ENCODE measurements at places on chromosomes 11 and 22.

DNA sequence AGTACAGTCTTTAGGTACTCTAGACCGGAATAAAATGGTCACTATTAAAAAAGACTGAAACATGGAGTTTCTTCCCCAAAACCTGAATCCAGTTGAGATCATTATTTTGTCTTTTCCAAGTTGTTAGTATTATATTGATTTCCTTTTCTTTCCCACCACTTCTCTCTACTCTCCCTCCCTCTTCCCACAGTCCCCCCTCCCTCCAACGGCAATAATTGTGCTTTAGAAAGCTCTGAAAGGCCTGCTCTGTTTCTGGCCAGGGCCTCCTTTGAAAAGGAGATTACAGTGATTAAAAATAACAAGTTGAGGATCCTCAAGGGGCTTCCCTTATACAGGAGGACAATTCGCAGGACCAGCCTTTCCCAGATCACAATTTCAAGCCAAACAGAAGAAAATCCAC lies 3.5 kb downstream of the SPON1 start:
- no peak for DNase-seq

- no peak for DNase-seq
These were observed 100.1 kb downstream of the NAV2 start for GRCh38 chr11:19812710-19813109.

DNA sequence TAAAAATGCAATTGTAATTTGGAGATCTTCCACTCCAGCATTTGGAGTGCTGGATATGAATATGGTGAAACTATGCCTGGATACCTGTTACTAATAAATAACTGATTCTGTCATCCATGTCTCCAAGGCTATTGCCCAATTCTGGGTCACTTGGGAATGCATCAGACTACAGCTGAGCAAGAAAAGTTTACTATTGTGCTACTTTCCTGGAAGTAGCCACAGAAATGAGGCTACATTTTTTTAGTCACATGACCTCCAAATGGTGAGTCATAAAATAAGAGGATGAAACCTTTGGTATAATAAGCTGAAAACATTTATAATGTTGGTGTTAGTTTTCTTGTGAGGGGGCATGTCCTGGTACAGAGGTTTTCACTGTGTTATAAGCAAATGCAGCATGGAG lies 44.4 kb downstream of the DCDC1 start:
- DNase-seq = peak; percentile 65

- no peak for DNase-seq
These were observed 100.3 kb upstream of the AKIP1 start for GRCh38 chr11:8810540-8811301.

- no peak for DNase-seq
These were observed 6.5 kb downstream of the OOSP1 start for GRCh38 chr11:59944720-59945119.

DNA sequence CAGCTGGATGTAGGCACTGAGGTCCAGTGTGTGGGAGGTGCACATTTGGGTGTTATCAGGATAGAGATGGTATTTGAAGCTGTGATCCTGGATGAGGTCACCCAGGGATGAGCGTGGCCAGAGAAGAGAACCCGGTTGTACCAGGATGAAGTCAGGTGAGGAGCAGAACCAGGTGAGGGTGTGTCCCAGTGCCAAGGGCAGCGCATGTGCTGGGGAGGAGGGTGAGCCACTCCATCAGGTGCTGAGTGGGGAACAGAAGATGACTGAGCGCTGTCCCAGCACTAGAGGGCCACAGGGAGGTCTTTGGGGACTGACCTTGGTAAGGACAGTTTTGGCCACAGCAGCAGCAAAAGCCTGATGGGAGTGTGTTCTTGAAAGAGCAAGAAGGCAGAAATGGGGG lies 2.7 kb downstream of the ARL2 start:
- DNase-seq = peak; percentile 33

DNA sequence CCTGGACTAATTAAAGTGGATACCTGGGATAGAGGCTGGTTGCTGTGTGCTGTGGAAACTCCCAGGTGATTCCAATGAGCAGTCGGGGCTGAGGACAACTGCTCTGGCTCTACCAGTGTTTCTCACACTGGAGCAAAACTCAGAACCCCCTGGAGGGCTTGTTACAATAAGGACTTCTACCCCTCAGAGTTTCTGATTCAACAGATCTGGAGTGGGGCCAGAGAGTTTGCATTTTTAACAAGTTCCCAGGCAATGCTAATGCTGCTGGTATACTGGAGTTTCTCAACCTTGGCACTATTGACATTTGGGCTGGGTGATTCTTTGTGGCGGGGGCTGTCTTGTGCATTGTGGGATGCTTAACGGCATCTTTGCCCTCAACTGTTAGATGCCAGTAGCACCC lies 353.7 kb downstream of the MIAT start:
- no peak for DNase-seq

GRCh38 chr11:91872243-91872642 lies 352.4 kb upstream of the FAT3 start:
- peak; percentile 15 for DNase-seq

GRCh38 chr11:87298155-87298554 lies 260.4 kb downstream of the TMEM135 start:
- no peak for DNase-seq

GRCh38 chr22:47548953-47549740 lies 786.7 kb downstream of the TBC1D22A start:
- DNase-seq = no peak

- DNase-seq = no peak
These were observed 7.0 kb upstream of the PRSS23 start for GRCh38 chr11:86793307-86793706.

GRCh38 chr22:17412232-17412631 lies 43.0 kb downstream of the CECR2 start:
- no peak for DNase-seq

DNA sequence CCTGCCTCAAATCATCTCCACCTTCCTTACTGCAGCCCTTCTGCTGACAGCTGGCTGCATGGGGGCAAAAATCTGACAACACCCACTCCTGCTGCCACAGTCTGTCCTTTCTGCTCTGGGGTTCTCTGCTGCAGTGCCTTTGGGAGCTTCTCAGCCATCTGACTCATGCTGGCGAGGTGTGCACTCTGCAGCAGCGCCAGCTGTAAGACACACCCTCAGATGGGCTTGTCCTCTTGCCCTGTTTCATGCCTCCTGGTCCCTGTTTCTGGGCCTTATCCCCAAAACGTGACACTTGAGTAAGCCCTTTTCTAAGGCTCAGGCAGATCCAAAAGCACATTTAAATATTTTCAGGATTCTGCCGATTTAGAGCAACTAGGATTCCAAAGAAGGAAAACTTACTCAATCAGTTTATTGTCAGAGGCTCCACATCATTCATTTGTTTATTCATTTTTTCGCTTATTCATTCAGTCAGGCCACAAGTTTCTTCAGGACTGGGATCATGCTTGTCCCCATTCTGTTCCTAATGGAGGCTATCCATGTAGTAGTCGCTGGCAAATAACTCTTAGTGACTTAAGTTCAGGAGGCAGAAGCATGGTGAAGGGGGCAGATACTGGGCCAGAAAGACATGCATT lies 60.2 kb downstream of the SMIM38 start:
- DNase-seq = no peak

DNA sequence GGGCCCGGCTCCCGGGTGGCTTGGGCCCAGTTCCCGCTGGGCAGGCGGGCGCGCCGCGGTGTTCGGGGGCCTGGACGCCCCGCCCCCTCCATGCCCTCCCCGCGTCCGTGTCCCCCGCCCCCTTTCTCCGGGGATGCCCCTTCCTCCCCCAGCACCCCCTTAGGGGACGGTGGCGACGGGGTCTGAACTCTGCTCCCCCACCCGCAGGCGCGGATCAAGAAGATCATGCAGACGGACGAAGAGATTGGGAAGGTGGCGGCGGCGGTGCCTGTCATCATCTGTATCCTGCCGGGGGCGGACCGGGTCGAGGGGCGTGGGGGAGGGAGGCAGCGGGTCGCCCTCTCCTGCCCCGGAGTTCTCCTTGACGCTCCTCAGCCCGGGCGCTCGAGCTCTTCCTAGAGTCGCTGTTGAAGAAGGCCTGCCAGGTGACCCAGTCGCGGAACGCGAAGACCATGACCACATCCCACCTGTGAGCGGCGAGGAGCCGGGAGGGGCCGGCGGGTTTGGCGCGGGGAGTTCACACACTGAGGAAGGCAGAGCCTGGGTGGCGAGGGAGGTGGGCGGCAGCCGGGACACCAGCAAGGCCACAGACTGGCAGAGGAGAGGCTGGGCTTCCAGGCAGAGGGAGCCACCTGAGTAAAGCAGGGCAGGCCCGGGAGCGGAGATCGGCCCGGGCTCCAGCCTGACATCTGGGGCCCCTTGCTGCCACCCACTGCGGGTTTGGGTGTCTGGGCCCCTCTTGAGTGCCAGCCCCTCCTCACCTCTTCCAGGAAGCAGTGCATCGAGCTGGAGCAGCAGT lies 546 bp downstream of the DRAP1 start:
- no peak for DNase-seq

- no peak for DNase-seq
These were observed 74.7 kb downstream of the CHST1 start for GRCh38 chr11:45590743-45591142.

DNA sequence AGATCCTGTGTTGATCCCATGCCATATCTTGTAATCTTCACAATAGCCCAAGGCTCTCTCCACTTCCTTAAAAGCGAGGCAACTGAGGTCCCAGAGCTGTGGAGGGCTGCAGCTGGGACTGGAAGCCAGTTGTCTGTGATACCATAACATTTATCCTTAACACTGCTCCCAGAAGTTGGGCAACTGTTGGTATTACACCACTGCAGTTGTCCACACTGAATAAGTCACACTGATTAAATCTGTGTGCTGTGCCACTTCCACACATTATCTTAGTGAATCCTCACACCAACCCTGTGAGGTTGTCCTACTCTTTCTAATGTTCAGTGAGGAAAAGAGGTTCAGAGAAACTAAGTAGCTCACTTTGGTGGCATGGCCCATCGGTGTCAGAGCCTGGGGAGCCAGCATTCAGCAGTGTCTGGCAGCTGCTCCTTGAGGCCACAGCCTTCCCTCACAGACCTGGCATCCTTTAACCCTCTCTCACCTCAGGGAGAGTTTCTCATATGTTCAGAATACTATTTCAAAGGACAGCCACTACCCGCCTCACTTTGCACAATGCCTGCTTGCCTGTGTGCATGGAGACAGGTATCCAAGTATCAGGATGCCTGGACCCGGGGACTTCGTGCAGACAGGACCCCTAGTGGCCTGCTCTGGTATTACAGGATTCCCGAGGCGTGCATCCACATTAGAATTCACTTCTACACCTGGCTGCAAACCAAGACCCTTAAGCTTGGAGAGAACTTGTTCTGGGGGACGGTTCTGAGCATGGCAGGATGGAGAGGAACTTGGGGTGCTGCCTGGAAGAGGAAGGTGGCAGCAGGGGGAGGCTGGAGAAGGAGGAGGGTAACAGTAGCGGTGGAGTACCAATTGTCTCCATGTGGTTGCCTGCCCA lies 221.9 kb upstream of the TBCEL start:
- DNase-seq = peak; percentile 43

DNA sequence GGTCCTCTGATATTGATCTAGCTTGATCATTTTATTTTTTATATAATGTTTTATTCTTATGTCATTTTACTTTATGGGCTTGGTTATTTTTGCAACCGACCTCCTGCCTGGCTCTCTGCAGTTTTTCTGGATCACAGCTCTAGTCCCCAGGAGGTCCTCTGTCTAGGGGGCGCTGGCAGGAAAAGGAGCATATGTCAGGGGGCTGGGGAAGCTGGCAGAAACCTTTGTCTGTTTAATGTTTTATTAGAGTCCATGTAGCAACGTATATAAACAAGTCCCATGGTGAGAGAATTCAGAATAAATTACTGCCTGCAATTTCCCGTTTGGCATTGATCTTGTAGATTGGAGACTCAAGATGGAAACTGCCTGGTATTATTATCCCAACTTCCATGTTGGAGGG lies 133.5 kb upstream of the ZBED5 start:
- no peak for DNase-seq

DNA sequence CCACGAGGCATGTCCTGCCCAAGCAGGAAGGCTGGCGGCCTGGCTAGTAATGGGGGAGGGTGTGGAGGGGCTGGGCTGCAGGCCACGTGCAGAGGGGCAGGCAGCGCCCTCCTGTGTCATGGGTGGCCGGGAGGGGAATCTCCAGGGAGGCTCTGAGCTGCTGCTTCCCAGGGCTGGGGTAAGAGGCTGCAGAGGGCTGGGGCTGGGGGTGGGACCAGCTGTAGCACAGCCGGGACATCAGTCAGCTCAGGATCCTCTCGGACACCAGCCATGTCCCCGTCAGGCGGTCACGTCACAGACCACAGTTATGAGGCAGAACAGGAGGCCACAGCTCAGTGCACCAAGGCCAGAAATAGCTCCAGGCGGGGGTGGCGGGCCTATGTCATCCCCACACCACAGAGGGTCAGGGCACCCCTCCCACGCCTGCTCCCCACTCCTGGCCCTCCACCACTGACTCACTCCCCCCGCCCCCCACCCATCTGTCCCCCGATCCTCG lies 21.1 kb downstream of the RTN4R start:
- no peak for DNase-seq

GRCh38 chr11:100687630-100688395 lies 725 bp downstream of the ARHGAP42 start:
- peak; percentile 40 for DNase-seq

- DNase-seq = no peak
These were observed 14.4 kb downstream of the ETS1 start for GRCh38 chr11:128572965-128573364.

DNA sequence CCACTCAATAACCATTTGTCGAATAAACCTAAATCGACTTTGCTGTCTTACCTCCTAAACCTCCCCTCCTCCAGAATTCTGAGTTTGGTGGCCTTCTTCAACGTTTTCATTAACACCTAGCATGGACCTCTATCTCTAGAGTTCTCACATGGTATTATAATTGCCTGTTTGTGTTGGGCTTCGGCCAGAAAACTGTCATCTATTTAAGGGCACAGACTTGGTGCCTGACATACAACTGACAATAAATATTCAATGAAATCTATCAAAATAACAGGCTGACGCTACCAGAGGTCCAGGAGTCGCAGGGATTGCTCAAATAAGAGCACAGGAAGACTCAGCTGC lies 687 bp downstream of the ALKBH8 start:
- no peak for DNase-seq

DNA sequence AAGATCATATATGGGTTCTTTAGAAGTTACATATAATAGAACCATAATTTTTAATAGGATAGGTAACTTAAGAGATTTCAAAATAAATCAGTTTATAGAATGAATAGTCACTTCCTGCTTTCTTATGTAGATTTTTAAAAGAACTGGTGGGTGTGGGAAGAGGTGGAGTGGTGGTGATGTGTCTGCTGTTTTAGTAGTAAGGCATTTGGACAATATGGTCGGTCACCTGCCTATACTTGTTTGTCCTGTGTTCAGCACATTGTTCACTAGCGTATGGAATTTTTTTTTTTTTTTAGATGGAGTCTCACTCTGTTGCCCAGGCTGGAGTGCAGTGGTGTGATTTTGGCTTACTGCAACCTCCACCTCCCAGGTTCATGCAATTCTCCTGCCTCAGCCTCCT lies 39.3 kb downstream of the CCDC81 start:
- DNase-seq = no peak

- DNase-seq = no peak
These were observed 22.8 kb upstream of the HTR3A start for GRCh38 chr11:113952070-113952469.
